ENCODE measurements at places on chromosomes 2 and 18.

GRCh38 chr2:81412681-81413080, 1108.1 kb upstream of the LRRTM1 start:
- DNase-seq = no peak

DNA sequence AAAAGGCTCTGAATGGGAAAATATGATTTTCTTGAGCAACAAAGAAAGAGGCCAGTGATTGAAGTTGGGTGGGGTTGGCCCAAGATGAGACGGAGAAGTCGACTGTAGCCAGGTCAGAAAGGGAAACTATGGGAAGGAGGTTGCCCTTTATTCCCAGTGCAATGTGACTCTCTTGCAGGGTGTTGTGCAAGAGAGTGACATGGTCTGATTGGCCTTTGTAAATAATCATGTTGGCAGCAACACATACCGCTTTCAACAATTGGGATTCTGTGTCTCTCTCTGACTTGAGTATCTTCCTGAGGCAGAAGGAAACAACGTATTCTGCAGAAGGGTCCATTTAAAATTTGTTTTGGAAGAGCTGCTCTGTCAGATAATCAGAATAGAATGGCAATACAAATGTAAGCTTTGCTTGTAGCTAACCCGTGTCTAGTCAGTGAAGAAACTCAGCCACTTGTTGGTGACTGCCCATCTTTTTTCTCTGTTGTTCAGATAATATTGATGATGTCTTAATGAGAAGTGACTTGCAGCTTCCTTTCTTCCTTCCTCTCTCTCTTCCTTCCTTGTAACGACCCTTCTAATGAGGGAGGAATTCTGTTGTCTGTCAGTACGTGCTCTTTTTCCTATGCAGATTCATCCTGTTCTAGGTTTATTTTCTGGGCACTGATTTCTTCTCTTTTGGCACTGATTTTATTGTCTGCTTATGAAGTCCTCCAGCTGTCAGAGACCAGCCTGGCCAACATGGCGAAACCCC, 311.0 kb upstream of the FAM98A start:
- DNase-seq = no peak

DNA sequence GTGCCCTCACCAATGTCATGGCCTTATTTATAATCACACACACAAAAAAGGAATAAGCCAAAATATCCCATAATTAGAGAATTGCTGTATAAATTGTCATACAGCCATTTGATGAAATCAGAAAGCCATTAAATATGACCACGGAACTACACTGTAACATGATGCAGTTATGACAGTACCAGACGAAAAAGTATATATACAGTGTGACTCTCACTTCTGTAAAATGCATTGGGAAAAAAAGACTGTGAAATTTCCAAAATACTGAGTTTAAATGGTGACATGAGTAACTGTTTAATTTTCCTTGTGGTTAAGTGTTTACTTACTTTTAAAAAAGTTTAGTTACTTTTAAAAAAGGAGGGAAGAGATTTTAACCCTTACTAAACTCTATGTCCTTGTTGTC, 25.4 kb downstream of the UXS1 start:
- no peak for DNase-seq

- DNase-seq = no peak
Measured at GRCh38 chr2:147800316-147800715, 44.5 kb upstream of the ACVR2A start.

GRCh38 chr18:69175681-69176080, 225.0 kb upstream of the DOK6 start:
- no peak for DNase-seq

- DNase-seq = no peak
Measured at GRCh38 chr2:43736637-43737036, 37.2 kb upstream of the DYNC2LI1 start.

GRCh38 chr2:78465707-78466106, 559.8 kb upstream of the REG3G start:
- DNase-seq = no peak

GRCh38 chr2:179946810-179947615, 60.1 kb downstream of the CWC22 start:
- DNase-seq = no peak

DNA sequence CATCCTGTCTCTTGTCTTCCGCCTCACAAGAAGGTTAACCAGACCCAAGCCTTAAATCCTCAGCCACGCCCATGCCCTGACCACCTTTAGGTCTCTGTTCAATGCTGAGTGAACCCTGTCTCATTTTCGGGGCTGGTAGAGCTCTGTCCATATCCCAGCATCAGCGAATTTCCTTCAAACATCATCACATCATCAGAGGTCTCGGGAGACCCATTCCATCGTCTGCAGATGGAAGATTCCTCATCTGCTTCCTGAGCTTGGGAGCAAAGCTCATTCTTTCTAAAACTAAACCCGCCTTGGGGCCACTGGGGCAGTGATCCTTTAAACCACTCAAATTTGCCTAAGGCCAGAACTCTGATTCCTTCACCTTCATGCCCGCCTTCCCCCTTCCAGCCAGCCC, 173.7 kb downstream of the TTC32 start:
- no peak for DNase-seq

GRCh38 chr2:183089192-183089851, 10.8 kb downstream of the DUSP19 start:
- DNase-seq = no peak

DNA sequence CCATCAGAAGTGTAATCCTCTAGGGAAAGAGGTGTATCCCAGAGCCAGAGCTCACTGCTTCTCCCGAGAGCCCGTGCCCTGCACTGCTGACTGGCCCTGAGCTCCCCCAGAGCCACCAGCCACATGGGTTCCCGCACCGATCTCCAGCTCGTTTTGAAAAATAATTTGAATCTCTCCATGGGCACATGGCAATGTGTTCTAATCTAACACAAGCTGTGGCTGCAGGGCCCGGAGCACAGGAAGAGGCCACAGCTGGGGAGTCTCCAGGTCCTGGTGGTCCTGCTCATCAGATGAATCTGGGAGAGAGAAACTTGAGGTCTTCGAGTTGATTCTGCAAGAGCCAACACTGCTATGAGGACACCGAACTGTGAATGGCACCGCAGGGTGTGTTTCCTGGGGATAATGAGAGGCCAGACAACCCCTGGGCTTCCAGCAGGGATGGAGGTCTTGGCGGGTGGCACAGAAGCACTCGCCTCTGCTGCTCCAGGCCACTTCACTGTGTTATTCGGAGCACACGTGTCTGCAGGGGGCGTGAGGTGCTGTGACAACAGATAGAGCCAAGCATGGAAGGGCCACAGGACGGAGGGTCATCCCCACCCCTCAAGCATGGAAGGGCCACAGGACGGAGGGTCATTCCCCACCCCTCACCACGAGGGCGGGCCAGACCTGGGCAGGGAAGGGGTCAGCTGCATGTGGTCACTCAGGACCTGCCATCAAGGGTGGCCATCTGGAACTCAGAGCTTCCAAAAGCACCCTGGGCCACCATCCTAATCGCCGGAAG, 196.8 kb downstream of the NDUFA10 start:
- no peak for DNase-seq

GRCh38 chr2:232543491-232543890, 4.0 kb downstream of the CHRNG start:
- DNase-seq = no peak

GRCh38 chr18:47975105-47975504, 44.6 kb upstream of the SMAD2 start:
- no peak for DNase-seq

- DNase-seq = no peak
Measured at GRCh38 chr2:78967294-78967693, 58.2 kb upstream of the REG3G start.

DNA sequence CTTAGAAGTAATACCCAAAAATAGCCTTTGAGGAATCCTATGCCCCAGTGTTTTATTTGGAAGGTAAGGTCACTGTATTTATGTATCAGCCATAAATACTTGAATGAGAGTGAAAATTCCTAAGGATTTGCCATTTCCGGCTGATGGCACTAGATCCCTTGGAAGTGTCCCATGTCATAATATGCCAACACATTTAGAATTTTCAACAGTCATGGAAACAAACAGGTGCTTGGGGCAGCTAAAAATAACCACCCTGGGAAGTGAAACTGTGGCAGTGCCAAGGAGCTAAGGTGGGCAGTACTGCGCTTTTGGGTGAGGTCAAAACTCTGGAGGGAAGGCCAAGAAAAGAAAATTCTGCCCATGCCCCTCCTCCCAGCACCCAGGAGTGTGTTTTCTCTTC, 80.2 kb downstream of the TCF7L1 start:
- DNase-seq = no peak

GRCh38 chr18:58338141-58338540, 290.8 kb downstream of the ALPK2 start:
- DNase-seq = no peak

DNA sequence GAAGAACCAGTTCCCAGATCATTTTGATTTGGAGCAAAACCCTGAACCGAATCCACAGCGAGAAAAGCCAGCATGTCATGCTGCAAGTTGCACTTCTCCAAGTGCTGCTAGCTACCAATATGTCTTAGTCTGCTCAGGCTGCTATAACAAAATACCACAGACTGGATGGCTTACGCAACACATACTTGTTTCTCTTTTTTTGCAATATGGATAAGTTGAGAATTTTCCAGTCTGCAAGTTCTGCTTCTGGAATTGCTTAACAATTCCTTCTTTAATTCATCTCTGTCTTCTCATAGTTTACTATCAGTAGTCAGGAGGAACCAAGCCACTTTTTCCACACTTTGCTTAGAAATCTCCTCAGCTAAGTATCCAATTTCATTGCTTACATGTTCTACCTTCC, 105.9 kb upstream of the RBBP8 start:
- DNase-seq = no peak

GRCh38 chr2:5933669-5934068, 241.5 kb downstream of the SOX11 start:
- no peak for DNase-seq

- DNase-seq = no peak
Measured at GRCh38 chr2:149399934-149400615, 69.7 kb downstream of the LYPD6 start.

- DNase-seq = peak; percentile 55
Measured at GRCh38 chr18:79200546-79201268, 131.5 kb downstream of the ATP9B start.

DNA sequence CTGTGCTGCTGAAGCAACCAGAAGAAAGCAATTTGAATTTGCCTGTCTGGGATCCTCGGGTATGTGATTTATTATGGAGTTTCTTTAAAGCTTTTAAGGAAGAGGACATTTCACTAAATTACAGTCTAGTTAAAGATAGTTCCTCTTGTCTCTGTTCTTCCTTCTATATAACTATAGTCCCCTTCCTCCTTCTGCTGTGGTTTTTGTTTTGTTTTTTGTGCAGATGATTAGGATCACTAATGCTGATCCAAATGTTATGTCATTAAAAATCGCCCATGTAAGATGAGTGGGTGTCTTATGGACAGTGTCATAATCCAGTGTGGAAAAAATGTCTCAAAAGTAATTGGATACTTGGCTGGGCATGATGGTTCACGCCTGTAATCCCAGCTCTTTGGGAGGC, 24.7 kb downstream of the PAPOLG start:
- DNase-seq = no peak

- DNase-seq = no peak
Measured at GRCh38 chr2:170822290-170823087, 5.8 kb downstream of the GAD1 start.

GRCh38 chr18:35303610-35304009, 13.6 kb upstream of the ZSCAN30 start:
- DNase-seq = no peak

GRCh38 chr2:168375195-168375798, 80.8 kb upstream of the CERS6 start:
- no peak for DNase-seq

DNA sequence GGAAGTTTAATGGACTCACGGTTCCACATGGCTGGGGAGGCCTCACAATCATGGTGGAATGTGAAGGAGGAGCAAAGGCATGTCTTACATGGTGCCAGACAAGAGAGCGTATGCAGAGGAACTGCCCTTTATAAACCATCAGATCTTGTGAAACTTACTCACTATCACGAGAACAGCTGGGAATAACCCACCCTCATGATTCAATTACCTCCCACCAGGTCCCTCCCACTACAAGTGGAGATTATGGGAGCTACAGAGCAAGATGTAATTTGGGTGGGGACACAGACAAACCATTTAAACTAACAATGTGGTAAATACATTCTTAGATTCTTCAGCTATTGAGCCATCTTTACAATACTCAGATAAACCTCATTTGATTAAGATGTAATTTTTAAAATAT, 176.1 kb downstream of the SH3BP4 start:
- no peak for DNase-seq

GRCh38 chr18:79300413-79300812, 95.3 kb upstream of the NFATC1 start:
- no peak for DNase-seq

DNA sequence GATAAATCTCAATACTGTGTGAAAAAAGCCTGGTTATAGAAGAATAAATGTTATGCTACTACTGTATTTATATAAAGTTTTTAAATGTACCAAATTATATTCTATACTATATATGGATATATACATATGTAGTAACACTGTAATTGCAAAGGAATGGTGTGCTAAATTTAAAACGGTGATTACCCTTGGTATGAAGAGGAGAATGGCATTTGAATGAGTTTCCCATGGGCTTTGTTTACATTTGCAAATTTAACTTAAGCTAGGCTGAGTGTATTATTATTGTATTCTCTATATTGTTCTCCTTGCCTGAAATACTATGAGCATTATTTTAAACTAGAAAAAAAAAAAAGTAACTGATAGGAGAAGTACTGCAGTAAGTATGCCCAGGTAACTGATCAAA, 4.7 kb upstream of the SP3 start:
- no peak for DNase-seq

DNA sequence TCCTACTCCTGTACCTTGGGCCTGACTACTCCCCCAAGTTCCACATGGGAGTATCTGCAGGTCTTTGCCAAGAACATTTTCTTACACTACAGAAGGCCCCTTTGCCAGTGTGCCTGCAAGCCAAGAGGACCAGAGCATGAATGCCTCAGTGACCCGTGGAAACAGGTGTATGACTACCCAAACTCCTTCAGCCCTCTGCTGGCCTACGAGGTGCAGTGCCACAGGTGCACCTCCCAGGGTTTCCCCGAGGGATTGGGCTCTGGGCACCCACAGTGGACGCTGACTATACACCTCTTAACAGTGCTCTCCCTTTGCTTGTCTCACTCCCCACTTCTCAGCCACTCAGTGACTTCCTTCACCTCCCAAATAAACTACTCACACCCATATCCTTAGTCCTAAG, 91.4 kb downstream of the COL6A3 start:
- DNase-seq = no peak

- no peak for DNase-seq
Measured at GRCh38 chr2:57760381-57760801, 286.2 kb upstream of the VRK2 start.

DNA sequence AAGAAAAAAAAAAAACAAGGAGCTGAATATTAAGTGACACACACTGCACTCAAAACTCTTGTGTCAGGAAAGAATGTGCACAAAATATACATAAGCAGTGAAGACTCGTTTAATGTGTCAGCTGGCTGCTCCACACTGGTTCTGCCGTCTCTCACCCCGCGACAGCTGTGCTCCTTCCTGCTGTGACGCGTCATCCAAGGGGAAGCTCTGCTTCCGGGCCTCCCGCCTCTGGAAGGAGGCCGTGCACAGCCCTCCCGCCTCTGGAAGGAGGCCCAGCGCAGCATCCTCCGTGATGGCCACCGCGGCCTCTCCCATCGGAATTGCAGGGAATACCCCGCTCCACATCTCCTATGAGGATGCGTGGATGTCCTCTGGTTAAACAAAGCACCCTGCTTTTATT, 151.0 kb downstream of the HDAC4 start:
- no peak for DNase-seq

- DNase-seq = no peak
Measured at GRCh38 chr2:1640301-1641135, 103.8 kb downstream of the PXDN start.

Measured in effector CD8-positive, alpha-beta T cell (primary cell).